Bone marrow (tissue), 2 donors: ENCODE measurements at places on chromosomes 2 and 18.

DNA sequence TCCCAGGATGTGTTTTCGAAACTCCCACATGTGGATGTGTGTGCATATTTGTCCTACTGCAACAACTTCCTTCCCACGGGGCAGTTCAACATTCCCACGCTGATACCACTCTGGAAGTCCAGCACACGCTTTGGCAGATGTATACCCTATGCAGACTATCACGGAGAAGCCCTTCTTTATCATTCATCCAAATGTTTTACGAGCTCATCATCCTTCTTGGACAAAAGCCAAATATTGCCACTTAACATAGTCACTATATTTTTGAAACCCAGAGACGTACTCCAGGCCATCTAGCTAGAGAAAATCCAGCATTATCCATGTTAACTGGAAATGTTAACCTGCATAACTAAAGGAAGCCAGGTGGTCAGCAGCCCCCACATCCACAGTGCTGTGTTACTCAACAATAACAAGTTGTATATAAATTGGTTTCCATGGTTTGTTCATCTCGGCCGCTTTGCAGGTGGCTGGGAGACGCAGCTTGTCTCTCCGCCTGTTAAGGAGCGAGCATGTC is 131.5 kb downstream of the ZNF532 start:
- no peak for DNase-seq

DNA sequence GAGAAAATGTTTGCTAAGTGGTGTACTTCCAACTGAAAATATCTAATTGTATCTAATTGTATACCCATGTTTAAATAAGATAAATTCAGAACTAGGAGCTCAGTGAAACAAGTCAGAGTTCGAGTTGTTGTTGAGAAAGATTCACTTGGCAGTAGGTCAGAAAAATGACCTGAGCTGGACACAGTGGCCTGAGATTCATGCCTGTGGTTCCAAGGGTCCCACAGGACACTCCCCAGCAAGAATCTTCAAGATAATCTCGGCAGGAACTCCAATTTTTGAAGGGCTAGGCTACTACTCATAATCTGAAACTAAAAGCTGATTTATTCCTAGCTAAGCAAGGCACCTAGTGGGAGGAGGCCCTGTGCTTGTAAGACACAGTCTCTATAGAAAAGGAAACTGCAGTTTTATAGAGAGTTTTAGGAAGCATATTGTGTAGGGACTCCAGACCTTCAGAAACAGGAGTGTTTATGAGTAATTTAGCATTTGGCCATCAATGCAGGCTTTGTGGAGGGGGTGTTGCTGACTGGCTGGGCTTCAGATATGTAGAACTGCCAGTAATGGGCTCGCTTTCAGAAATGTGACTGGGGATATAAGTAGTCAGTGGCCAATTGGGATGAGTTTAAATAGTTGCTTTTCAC is 43.2 kb downstream of the SP140 start:
- DNase-seq: no peak

GRCh38 chr2:220850116-220850515 is 722.0 kb downstream of the EPHA4 start:
- DNase-seq: no peak

DNA sequence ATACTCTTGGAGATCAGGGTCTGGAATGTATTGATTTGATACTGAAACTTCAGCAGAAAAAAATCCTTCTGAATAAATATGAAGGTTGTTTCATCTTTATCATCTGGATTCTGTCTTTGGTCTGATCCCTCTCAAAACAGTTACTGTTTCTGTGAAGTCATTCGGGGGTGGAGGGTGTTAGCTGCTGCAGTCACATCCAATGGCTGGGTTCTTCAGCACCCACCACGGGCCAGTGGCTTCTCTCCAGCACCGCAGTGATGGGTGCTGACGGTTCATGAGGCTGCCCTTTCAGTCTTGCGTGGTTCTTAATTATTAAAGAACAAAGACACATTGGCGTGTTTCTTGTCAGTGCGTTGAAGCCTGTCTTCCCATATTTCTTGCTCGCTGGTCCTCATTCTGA is 148.0 kb downstream of the LDLRAD4 start:
- DNase-seq: no peak

- no peak for DNase-seq
Measured at GRCh38 chr18:8826971-8827370, 121.6 kb downstream of the MTCL1 start.

- no peak for DNase-seq
Measured at GRCh38 chr18:73777356-73778031, 370.1 kb downstream of the FBXO15 start.
